ENCODE measurements at places on chromosomes 4 and X.

DNA sequence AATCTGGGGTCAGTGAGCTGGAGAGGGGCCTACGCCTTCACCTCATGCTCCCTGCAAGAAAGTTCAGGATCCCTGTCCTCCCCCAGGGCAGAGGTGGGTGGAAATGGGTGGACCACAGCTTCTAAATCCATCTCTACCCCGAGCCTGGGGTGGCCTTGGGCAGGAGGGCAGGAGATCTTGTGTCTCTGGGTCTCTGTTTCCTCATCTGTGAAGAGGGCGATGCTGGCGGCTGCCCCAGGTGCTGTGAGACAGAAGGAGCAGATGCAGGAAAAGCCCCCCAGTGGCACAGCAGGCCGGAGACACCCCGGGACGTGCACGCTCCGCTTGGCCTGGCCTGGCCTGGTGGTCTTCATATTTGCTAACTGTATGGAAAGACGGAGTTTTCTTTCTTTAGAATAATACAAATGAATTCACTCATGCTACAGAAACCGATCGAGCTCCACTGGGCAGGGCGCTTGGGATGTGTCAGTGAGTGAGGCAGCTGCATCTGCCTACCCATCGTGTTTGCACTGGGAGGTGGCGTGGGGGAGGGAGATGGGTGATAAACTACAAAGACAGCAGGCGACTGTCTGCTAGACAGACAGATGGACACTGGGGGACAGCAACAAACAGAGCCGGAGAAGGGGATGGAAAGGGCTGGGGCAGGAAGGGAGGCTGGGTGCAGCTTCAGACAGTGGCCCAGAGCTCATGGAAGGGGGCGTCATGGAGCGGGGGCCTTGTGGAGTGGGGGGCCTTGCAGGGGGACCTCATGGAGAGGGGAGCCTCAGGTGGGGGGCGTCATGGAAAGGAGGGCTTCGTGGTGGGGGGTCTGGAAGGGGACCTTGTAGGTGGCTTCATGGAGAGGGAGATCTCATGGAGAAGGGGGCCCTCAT lies 136.2 kb downstream of the CPZ start:
- no peak for DNase-seq

DNA sequence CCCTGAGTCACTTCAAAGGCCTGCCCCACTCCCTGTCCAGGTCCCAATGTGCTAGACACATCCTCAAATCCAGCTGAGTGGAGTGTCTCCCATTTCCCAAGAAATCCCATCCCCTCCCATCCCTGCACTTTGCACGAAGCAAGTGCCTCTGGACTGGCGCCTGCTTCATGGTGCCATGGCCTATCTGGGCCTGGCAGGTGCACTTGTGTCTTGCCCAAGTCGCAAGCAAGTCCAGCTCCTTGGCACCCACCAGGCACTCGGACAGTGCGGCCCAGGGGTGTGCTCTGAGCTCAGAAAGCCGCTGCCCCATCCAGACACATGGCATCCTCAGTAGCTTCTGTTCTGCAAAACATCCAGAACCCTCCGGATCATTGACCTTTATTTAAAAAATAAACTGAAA lies 97.4 kb downstream of the DCTD start:
- no peak for DNase-seq

DNA sequence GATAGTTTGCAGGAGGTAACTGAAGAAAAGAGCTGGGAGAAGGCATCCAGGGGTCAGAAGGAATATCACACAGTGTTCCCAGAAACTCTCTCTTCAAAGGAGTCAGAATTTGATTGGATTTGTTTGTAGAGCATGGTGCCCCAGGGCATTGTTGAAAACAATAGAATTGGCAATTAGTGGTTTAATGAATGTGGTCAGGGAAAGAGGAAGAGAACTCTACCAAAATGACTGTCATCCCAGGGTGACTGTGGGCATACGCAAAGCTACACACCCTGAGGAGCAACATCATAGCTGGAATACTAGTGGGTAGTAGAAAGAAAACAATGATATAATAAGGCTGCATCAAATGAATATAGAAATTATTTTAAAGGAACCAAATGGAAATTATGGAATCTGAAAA lies 21.5 kb downstream of the TNIP2 start:
- no peak for DNase-seq

DNA sequence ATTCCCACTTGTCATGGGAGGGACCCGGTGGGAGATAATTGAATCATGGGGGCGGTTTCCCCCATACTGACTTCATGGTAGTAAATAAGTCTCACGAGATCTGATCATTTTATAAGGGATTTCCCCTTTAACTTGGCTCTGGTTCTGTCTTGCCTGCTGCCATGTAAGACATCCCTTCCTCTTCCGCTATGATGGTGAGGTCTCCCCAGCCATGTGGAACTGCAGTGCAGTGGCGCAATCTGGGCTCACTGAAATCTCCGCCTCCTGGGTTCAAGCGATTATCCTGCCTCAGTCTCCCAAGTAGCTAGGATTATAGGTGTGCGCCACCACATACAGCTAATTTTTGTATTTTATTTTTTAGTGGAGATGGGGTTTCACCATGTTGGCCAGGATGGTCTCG lies 2.9 kb downstream of the HPGDS start:
- DNase-seq, result no peak
